RPMI8226 (cell line): ENCODE measurements at places on chromosomes 6 and 20.

GRCh38 chr20:2937902-2938301 is 64.6 kb downstream of the PTPRA start:
- DNase-seq, result no peak

- peak; percentile 64 for DNase-seq
These were observed 5.4 kb upstream of the ZBTB12 start for GRCh38 chr6:31907158-31907813.

- DNase-seq, result no peak
These were observed 42.2 kb downstream of the C6orf132 start for GRCh38 chr6:42100029-42100901.

DNA sequence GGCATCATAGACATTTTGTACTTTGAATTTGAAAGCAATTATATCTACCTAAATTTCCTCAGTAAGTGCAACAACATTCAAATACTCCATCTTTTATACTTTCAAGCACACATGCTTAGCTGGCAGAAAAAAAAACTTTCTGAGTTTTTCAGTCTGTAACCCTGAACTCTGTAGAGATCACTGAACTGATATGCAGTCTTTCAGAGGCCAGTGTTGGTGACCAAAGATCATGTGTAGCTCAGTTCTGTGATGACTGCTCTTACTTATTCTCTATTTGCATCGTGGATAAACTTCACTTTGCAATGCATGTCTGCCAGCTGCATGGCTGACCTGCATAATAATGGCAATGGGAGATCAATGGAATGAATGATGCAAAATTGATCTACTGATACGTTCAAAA is 431.3 kb downstream of the FRK start:
- no peak for DNase-seq

DNA sequence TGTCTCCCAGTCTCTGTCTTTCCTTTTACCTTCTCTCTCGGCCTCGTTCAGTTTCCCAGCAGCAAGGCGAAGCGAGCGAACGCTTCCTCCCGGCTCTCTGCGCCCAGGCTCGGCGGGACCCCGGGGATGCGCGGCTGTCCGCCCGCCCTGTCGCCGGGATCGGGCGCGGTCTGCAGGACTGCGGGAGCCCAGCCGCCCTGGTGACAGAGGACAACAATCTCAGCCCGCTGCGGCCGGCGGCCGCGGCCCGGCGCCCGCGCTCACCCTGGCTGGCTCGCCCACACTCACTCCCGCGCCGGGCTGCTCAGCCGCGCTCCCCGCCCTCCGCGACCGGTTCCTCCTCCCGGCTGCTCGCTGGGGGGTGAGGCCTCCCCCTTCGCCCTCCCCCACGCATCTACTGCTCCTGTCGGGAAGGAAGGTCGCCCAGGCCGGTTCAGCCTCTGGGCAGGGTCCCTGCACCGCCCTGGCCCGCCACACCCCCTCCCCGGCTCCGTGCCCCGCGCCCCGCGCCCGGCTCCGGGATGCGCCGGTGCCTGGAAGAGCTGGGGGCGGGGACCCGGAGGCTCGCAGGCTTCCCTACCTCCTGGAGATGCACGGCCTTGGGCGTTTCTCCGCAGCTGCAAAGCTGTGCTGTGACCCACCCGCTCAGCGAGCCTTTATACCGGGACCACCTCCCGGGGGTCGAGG is 410 bp downstream of the SYNE1 start:
- DNase-seq, result no peak

GRCh38 chr6:55239099-55239498 is 64.8 kb downstream of the HCRTR2 start:
- DNase-seq, result no peak

GRCh38 chr6:110856296-110856695 is 18.3 kb upstream of the AMD1 start:
- no peak for DNase-seq

- no peak for DNase-seq
These were observed 56.5 kb downstream of the ZNF831 start for GRCh38 chr20:59220161-59220560.
